T-helper 2 cell (primary cell): ENCODE measurements at places on chromosomes 2 and 18.

DNA sequence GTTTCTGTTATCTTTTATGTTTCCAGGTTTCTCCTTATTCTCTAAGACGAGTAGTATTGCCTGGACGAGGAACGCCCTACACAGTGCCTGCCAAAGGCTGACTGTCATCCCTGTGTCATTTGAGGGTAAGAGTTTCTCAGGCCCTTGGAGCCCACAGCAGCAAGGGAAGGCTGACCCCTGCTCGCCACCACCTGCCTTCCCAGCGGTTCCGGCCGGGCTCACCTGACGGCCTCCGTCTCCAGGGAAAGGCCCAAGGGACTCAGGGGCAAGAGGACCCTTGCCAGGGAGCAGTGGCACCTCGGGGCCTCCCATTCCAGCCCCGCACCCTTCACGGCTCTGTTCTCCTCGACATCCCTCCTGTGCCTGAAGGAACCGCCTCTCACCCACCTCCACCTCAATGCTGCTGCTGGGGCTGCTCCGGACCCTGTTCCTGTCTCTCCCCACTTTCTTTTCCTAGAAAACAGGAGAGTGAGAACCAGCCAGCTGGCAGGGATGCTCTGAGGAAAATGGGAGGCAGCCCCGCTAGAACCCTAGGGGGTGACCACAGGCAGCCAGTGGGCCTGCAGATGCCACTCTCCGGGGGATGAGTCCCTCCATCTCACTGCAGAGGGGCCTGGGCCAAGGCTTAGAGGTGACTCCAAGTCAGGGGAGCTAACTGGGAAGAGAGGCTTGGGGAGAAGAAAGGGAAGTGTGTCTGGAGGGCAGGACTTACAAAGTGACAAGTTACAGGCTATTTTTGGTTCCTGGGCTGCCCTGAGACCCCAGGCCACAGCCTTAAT, 1.9 kb downstream of the LIMS2 start:
- no peak for DNase-seq

DNA sequence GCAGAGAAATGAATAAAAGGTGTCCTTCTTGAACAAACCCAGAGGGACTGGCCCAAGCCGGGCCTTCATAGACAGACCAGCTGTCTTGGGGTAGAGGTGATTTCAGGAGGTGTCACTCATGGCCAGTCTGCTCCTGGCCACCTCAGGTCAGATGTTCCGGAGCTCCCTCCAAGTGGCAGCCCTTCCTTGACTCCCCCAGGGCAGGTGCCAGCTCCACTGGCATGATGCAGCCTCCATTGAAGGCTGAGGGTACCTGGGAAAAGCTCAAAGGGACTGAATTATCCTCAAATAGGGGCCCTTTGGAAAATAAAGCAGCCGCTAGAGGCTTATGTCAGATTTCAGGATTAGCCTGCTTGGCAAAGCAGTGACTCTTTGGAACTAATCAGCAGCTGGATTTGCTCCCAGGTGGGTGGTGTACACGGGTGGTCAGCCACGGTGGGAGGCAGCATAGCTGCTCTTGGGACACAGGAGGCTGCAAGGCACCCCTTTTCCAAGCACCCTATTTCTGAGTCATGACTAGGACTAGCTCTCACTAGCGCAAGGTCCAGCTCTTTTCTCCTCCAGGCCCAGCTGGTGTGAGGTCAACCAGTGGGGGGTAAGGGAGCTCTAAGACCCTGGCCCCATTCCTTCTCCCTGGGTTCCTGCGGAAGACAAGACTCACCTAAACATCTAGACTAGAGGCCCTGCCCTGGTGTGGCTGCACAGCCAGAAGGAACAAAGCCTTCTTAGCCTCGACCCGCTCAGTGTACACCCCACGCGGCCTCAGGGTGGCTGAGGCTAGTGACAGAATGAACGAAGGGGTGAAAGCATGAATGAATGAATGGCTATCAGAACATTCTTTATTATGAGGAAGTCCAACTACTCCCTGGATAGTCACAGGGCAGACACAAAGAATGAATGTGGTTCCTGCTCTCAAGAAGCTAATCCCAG, 29.3 kb downstream of the HS1BP3 start:
- no peak for DNase-seq

DNA sequence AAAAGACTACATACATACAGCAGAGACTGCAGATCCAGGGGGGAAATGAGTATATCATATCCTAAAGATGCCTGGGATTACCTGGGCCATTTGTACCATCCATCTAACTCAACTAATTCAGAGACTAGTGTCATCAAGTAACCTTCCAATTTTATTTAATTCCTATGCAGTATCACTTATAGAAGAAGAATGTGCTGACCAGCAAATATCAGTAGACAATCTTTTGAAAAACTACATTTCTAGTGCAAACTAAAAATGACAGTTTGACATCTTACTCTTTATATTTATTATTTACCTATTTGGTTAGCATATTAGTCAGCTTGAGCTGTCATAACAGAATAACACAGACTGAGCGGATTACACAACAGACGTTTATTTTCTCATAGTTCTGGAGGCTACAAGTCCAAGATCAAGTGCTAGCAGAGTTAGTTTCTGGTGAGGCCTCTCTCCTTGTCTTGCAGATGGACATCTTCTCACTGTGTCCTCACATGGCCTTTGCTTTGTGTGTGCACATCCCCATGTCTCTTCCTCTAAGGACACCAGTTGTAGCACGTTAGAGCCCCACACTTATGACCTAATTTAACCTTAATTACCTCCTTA, 47.0 kb downstream of the NCKAP5 start:
- no peak for DNase-seq

- no peak for DNase-seq
These were observed 48.4 kb upstream of the ZNF397 start for GRCh38 chr18:35192415-35192814.

DNA sequence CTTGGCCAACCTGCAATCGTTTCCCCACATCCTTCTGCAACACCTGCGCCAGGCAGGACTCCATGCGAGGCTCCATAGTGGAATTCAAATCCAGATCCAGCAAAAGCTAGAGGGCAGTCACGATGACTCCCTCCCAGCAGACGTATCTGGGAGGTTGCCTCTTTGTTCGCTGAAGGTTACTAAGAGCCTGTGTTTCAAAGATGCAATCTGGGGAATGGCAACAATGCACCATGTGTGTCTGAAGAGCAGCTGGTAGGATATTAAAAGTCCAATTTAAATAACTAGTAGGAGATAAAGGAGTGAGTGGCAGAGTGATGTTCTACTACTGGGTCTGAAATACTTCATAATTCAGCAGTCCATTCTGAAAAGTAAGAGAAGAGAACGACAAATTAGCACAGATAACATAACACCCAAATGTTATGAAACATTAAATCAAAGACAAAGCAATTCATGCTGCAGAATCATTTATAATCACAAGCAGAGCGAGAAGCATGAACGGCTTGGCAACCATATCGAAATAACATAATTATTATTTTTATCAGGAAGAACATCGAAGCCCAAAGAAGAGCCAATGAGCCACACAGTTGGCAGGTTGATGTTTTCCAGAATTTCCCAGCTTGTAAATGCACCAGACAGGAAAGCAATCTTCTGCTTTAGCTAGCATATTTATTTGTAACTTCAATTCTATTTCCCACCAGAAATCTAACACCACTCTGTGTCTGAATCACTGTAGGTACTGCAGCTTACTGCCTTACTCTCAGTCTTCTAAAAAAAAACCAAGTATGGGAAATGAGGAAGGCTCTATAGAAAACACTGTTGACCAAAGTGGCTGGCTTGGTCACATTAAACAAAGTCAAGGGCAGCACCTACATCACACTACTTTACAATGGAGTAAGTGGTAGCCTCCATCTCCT, 43.2 kb downstream of the CLASP1 start:
- DNase-seq = no peak

DNA sequence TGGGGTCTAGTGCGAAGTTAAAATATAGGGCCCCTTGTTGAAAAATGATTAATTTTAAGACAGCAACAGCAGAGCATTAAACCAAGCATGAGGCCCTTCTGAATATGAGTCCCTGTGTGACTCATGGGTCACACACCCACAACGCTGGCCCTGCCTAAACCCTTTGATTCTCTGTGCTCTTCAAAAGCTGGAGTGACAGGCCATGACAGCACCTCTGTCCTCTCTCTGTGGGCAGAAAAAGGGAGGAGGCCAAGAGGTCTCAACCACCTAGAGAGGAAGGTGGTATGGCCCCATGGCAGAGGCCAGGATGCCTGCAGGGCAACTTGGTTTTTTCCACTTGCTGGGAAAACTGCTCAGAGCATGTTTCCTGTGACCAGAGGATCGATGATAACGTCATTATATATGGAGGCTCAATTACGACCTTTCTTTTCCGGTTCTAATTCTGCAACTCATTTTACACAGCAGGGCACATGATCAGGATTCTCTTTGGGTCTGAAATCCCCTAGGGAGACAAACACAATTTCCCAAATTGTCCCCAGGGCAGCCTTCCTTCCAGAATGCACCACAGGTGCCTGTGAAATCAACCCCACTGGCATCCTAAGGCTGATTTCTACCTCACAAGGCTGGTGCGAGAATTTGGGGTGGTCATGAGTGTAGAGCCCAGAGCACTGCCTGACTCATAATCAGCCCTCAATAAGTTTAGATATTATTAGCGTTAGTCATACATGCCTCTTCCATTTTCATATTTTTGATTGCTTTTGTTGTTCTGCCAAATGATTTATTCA, 102.0 kb upstream of the PPP1CB start:
- DNase-seq = no peak
